Regular cardiac myocyte (primary cell): ENCODE measurements at places on chromosomes 4 and X. TPM values are rescaled to one million over a fixed set of nuclear protein-coding genes. Genes with fewer than 3 reads are reported as not detected.

Gene NPNT
- total RNA-seq: 0.56 TPM in 1 of 2 replicates, not detected in the other

Gene USP17L13
- total RNA-seq: under 0.01 TPM in 1 of 2 replicates, not detected in the other

Gene MAGEC2
- 0.28 TPM in 1 of 2 replicates, not detected in the other for total RNA-seq

Gene GPM6B
- 3.1 and 5.4 TPM in 2 replicates for total RNA-seq

Gene MAGED4
- total RNA-seq: 18.6 and 42.9 TPM in 2 replicates

Gene MSX1
- total RNA-seq: 0.56 and 0.77 TPM in 2 replicates

Gene TBC1D25
- total RNA-seq: 3.7 and 6.1 TPM in 2 replicates

Gene TEX13B
- not detected in 2 replicates for total RNA-seq
